Lung microvascular endothelial cell (primary cell): ENCODE measurements at places on chromosomes 11 and 22. TPM values are rescaled to one million over a fixed set of nuclear protein-coding genes. Genes with fewer than 3 reads are reported as not detected.
A peak's percentile ranks its signal among the peaks of the same experiment; 100 is the strongest.

DNA sequence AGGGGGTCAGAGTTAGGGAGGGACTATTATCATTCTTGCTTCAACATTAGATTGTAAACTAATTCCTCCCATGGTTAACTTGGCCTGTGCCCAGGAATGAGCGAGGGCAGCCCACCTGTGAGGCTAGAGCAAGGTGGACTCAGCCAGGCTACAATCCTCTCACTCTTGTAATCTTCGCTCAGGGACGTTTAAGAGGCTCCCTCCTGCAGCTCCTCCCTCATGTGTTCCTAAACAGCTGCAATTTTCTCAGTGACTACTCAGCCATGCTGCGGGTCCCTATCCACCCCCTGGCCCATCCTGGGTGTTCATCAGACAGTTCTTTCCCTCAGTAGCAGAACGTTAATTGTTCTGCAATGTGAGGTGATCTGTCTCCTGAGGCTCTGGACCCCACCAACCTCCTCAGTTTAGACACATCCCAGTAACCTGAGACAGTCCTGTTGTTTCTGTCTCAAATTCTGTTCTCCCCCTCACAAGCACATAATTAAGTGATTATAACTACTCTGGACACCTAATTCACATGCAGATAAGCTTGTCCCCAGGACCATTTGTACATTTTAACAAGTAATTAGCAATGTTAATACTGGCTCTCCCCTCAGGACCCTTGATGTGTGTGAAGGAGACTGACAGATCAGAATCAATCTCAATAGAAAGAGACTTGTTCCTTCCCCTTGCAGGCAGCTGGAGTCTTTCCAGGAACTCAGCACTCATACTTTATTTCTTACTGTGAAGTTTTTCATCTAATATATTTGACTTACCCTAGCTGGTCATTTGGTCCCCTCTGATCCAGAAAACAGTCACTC is 337.2 kb upstream of the B3GAT1 start:
- no peak for DNase-seq

DNA sequence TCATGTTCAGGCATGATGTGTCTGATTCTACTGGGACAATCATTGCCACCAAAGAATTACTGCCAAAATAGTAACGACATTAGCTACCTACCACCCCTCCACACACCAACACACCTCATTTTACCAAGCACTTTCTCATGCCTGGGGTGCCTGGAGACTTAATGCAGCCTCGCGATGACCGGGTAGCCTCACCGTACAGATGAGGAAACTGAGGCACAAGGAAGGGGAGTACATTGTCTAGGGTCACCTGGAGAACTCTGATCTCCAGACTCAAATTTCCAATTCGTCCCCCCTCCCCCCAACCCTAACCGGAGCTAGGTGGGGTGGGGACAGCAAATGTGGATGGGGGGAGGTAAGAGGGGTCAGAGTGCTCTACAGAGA is 2.7 kb upstream of the RTN4RL2 start:
- DNase-seq = no peak

DNA sequence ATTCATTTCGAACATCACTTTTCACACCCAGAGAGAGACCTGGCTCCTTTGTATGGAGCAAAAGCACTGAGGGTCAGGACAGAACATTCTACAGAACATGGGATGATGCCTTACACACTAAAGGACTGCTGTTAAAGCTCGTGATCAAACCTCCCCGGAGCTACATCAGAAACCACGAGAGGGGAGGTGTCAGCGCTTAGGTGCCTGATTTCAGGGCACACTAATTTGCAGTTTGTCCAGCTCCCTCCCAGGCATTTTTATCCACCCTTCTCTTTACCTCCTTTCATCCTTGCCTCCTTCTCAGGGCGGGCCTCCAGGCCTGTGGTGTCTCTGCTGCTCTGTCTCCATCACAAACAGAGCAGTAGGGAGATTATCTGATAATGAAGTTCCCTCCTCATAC is 127.5 kb downstream of the VPREB1 start:
- DNase-seq = no peak

DNA sequence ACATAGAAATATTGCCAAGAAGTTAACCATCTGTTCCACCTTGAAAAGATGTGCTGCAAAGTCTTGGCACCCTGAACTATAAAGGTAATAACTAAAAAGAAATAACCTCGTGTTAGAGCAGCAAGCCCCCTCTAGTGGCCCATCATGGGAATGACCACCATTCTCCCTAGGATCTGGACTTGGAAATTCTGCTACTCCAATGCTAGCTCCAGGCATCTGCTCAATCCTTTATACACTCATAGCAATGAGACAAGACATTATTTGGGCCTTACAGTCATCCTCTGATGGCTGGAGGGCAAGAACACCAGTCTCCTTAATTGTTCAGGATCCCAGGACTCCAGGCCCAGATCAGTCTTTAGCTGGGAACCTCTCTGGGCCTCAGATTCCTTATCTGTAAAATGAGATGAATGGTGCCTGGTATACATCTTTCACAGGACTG is 76.0 kb downstream of the CWC15 start:
- DNase-seq = peak; percentile 74

DNA sequence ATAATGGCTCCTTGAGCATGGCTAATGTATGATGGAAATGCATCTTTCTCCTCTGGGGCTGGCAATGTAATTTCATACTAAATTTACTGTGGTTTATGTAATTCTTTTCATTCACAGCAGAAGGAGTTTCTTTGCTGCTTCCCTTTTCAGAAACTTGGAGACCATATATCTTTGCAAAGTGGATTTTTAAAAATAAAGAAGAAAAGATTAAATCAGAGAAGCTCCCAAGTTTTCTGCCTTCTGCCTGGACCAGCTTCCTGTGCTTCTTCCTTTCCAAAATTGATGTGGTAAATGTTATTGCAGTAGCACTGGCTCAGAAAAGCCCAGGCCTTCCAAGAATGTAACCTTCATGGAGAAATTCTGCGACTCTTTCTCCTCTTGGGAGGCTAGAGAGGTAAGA is 300.1 kb upstream of the NCAM1 start:
- DNase-seq = no peak

DNA sequence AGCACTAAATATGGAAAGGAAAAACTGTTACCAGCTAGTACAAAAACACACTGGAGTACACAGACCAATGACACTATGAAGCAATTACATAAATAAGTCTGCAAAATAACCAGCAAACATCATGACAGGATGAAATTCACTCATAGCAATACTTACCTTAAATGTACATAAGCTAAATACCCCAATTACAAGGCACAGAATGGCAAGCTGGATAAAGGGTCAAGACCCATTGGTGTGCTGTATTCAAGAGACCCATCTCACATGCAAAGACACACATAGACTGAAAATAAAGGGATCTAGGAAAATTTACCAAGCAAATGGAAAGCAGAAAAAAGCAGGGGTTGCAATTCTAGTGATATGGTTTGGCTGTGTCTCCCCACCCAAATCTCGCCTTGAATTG is 44.0 kb upstream of the CALCA start:
- DNase-seq = no peak

GRCh38 chr22:37627545-37627944 is 11.9 kb upstream of the SH3BP1 start:
- DNase-seq = no peak

- DNase-seq = no peak
Measured at GRCh38 chr22:49765951-49766350, 61.7 kb downstream of the BRD1 start.

DNA sequence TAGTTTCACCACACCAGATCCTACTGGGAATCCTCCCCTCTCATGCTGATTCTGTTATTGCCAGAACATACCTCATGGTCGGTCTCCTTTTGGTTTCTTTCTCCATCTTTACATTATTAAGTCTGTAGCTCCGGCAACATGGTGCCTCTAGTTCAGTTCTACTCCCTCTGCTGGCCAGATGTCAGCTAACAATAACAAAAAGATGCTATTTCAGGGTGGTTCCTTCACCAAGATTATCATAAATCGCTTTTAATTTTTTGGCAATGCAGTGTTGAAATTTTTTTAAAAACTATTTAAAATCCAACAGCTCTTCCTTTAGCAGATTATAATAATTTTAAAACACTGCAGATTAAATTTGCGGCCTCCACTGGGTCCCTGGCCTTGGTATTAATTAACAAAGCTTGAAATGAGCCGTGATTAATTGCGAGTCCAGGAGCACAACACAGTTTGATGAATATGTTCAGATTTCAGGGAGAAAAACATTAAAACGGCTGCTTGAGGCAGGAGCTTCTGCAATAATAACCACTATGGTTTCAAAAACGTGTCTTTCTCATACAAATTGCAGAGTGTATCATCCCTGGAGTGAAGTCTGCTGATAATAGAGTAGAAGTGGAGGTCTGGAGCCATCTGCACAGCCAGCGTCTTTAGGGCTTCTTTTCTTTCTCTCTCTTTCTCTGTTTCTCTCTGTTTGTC is 492.9 kb upstream of the KIRREL3 start:
- DNase-seq = peak; percentile 4

- DNase-seq = no peak
Measured at GRCh38 chr11:9075556-9075955, 15.8 kb downstream of the SCUBE2 start.

DNA sequence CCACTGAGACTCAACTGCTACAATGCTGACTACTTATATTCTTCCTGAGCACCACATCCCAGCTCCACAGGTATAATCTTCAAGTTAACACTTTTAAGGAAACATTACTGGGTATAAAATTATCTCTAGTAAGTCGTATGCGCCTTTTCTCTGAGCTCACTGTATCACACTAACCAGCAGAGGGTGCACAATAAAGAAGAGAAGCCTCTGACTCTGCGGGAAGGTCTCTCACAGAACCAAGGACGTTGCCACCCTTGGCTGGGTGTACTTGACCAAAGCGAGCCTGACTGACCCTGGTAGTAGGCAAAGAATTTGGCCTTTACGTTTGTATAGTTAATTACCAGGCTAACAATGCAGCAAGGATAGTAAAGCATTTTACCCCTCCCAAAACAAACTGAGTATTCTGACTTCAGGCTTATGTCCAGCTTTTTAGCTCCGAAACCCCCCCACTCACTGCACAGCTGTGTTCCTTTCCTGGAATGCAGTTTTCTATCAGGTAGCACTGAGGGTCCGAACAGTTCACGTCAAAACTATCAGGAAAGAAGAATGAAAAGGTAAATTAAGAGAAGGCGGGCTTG is at the start of gene BTBD18:
Gene BTBD18, minus strand, starts transcription at position 144 of the 578 bp plus-strand sequence. CDS start 631 bp downstream, outside the sequence.
- DNase-seq = peak; percentile 70

DNA sequence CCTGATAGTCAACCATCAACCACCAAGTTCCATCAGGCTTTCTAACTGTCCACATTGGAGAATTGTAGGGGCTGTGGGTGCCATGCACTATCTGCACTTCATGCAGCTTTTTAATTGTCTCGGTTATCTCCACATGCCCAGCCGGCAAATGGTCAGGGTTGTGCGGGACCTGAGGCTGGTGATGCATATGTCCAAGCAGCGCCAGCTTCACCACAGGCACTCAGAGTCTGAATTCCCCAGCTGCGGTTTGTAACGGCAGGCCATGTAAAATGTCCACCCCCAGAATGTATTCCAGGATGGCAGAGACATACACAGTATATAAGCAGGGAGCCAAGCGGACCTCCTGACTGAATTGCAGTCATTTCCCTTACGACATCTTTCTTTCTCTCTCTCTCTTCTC is 435.6 kb downstream of the DYNC2H1 start:
- no peak for DNase-seq

DNA sequence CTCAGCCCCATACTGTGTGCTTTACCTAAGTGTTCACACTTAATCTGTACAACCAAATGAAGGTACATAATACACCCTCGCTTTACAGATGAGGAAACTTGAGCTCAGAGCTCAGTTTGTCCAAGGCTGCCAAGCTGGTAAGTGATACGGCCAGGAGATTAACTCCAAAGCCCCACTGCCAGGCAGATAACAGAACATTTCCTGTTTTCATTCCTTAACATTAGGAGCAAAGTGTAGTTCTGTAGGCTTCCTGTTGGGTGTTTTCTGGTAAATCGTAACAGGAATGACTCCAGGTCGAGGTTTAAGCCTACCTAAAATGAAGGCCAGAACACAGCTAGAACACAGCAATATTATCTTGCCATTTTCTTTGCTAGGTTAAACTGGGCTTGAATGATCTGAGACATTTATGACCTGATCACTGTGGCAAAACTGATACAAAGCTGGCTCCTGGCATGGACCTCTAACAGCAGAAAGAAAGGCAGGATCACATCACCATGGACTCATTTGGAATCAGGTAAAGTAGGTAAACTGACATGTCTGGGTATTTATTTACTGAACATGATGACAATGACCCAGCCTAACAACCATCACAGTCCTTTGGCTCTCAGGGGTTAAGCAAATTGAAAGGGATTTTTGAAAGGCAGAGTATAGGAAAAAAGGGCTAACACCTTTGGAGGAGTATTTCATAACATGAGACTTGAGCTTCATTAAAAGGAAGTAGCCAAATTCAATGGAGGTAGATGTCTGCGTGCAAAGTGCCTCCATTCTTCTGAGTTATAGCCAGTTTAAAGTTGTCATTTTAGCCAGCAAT is 3.9 kb upstream of the NUP50 start:
- peak; percentile 38 for DNase-seq

DNA sequence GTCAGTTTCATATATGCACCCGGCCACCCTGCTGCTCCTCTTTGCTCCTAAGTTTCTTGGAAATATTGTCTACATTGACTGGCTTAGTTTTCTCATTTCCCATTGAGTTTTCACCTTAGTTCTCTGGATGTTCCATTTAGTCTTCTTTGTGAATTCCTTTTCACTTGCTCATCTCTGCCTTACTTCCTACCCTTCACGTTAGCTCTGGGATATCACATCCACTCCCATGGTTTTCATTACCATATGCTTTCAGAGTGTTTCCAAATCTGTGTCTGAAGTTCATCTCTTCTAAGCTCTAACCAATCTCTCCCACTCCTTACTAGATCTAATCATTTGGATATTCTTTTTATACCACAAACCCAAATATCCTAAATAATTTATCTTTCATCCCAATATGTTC is 226.4 kb downstream of the FAM76B start:
- no peak for DNase-seq

GRCh38 chr11:105034813-105035620 is at the start of gene CASP1:
CASP1 (minus strand) TSS chr11:105035144; CDS start chr11:105035113, 31 bp downstream.
- DNase-seq = peak; percentile 76

DNA sequence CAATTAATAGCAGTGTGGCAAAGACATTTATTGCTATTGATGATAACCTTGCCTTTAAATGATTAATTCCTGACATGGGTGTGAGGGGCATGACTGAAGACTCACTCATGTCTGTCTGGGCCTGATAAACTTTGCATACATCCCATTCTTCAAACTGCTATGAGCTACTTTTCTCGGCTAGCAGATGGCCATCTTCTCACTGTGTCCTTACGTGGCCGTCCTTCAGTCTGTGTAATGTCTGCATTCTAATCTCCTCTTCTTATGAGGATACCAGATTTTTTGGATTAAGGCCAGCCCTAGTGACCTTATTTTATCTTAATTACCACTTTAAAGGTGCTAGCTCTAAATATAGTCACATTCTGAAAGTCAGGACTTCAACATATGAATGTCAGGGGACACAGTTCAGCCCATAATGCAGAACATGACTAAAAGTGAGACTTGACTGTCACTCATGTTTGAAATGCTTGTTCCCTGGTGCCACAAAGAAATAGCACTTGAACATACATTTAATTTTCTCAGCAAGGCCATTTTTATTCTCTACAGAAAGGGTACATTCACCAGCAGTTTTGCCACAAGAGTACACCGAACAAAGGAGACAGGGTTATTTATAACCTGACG is 32.3 kb downstream of the OR10A6 start:
- DNase-seq = no peak

DPAGT1 gene
- 10.7 and 16.3 TPM in 2 replicates for total RNA-seq

SLC22A8 gene
- total RNA-seq = not detected in 2 replicates

RAG2 gene
- not detected in 2 replicates for total RNA-seq

GTSE1 gene
- total RNA-seq = 0.99 and 3.7 TPM in 2 replicates

SCO2 gene
- 1.3 and 2.4 TPM in 2 replicates for total RNA-seq

CYB5R2 gene
- total RNA-seq = under 0.01 and 0.22 TPM in 2 replicates

GRAMD1B gene
- total RNA-seq = 2.6 and 6.3 TPM in 2 replicates

TMEM191C gene
- total RNA-seq = 0.20 and 0.44 TPM in 2 replicates

OR52I1 gene
- total RNA-seq = not detected in 2 replicates
